ENCODE measurements at places on chromosomes 3 and 15.
A peak's percentile ranks its signal among the peaks of the same experiment; 100 is the strongest.

DNA sequence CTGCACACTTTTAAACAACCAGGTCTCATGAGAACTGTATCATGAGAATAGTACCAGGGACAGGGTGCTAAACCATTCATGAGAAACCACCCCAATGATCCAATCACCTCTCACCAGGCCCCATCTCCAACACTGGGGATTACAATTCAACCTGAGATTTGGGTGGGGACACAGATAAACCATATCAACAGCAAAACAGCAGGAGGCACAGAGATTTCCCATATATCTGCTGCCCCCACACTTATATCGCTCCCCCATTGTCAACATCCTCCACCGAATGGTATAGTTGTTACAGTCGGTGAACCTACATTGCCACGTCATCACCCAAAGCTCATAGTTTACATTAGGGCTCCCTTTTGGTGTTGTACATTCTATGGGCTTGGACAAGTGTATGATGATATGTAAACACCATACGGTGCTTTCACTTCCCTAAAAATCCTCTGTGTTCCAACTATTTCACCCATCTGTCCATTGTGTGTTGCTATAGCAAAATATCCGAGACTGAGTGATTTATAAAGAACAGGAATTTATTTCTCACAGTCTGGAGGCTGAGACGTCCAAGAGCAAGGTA lies 224.8 kb downstream of the FAM43A start:
- no peak for DNase-seq

GRCh38 chr3:129031476-129032215 lies 28.9 kb upstream of the GP9 start:
- DNase-seq: no peak

- no peak for DNase-seq
Measured at GRCh38 chr15:36784098-36784670, 204.8 kb downstream of the CDIN1 start.

- peak; percentile 63 for DNase-seq
Measured at GRCh38 chr3:157127831-157128767, 31.8 kb downstream of the CCNL1 start.

DNA sequence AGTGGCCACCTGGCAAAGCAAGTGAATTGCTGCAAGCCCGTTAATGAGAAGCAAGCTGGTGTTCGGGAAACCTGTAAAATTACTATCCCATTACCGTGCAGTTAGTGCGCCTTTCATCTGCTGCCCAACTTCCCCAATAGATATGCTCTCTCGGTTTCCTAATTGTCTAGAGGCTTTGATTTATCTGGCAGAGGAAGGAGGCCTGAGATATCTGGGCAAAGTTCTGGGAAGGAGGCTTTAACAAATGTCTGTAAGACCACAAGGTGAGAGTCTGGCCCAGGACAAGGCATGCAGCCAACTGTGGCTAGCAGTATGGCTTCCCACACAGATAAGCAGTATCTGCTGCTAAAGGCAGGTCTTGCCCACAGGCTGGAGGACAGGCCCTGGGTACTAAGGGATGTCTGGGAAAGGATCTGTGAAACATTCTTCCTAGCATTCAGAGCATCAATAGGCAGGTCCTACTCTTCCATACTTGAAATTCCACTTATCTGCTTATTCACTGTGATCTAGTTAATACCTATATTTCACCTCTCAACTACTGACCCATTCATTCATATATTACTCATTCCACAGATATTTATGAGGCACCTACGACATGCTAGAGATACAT lies 130.0 kb upstream of the SLC2A2 start:
- DNase-seq: no peak

GRCh38 chr3:17632401-17633100 lies 109.9 kb downstream of the TBC1D5 start:
- no peak for DNase-seq

DNA sequence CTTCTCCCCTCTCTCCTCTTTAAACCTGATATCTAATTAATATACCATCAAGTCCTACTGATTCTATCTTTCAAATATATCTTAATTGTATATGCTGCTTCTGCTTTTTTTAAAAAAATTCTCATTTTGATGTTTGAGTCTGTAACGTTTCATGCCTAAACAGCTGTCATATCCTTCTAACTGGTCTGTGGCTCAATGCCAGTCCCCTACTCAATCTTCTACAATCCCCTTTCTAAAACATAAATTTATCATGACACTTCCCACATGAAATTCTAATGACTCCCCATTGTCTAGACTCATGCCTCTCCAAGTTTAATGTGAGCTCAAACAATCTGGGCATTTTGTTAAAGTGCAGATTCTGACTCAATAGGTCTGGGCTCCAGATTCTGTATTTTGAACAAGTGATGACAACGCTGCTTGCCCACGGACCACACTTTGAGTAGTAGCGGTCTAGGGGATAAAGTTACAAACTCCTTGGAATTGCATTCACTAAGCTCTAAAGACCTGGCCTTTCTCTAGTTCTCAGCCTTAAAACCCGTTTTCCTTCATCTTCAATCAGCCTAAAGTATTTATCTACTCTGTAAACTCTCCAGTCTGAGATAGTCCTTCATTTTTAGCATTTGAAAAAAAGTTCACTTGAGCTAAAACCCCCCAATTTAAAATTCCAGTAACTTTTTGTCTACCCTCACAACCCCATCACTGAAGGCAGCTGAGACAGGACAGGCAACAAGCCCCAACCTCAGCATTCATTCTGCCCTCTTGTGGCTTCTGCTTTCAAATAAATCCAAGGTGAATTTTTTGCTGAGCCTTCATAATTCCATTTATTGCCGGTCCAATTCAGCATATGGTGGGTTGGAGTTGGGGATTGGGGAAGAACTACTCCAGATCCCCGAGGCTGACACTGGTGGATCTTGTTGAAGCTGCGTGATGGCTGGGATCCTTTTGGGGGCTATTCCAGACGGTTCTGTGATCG lies 88.1 kb upstream of the THRB start:
- DNase-seq: no peak

DNA sequence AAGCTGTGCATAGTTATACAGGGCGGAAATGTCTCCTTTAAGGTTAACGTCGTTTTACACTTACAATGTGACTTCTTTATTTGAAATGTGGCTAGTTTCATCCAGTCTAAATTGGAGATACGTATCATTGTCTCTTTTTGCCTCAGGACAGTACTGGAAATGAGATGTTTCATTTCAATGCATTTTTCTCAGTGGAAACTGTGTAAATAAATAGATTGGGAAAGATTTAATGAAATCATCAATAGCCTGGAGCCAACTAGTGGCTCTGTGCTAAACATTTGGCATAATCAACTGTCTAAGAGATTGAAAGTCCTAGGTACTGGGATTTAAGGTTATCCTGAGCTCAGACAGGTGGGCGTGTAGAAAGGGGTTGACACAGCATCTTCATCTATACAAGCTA lies 691.5 kb upstream of the CCDC54 start:
- DNase-seq: no peak

- no peak for DNase-seq
Measured at GRCh38 chr15:60682115-60682514, 203.2 kb upstream of the ICE2 start.

Measured in stimulated activated CD8-positive, alpha-beta memory T cell treated with anti-CD3 and anti-CD28 coated beads, Interleukin-2, amount 100 ng/mL, for 48 hours (primary cell).